ENCODE measurements at places on chromosomes 13 and 19.

DNA sequence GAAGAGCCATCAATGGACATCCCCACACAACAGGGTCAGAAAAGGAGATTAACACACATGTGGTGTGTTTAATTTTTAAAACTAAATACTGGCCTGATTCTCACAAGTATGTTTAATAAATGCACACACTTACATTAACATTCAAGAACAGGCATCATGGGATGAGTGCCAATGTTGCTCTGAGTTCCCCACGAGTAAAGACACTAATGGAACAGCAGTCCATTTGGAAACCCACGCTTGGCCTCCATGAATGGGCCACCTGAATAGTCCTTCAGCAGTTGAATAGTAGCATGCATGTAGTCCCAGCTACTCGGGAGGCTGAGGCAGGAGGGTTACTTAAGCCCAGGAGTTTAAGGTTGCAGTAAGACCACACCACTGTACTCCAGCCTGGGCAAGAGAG is 195.2 kb upstream of the IPO5 start:
- DNase-seq: no peak

GRCh38 chr19:6381030-6381750 is 5.5 kb upstream of the PSPN start:
- no peak for DNase-seq

- no peak for DNase-seq
Measured at GRCh38 chr19:24142771-24143170, 55.8 kb downstream of the ZNF254 start.

DNA sequence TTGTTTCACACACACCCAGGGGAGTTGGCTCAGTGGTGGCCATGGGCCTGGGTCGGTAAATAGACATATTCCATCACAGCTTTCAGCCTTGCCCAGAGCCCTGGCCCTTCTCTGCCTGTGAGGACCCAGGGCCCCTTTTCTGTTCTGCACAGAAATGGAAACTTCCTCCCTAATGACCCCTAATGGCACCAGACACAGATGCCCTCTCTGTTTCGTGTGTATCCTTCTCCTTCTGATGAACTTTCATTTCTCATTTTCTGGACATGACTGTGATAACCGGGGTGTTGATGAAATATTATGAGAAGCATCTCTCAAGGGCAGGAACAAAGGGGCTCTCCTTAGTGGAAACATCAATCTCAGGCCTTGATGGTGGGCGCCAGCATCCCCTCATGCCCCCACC is 12.8 kb downstream of the LILRA1 start:
- no peak for DNase-seq

- no peak for DNase-seq
Measured at GRCh38 chr19:33240181-33240771, 14.6 kb upstream of the SLC7A10 start.

All from body of pancreas (tissue), 4 donors.